ENCODE measurements at places on chromosomes 13 and 19.

- no peak for DNase-seq
Observed at GRCh38 chr13:48586591-48587103, 53.8 kb upstream of the RCBTB2 start.

DNA sequence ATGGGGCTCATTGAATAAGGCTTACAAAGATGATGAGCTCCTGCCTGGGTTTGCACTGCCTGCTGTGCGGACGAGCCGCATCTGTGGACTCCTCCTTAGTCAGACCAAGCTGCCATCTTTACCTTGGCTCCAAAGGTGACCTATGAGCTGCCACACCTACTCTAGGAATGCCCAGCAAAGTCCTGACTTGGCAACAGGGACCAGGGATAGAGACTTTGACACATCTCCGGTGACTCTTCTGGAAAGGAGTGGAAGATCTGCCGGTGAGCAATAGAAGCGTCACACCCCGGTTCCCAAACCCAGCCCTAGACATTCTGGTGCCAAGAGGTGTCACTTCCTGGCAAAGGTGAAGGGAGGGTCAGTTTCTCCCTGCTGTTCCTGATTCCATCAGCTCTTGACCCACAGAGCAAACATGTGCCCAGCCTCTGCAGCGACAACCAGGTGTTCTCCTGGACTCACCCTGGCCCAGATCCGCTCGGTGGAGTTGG, 50.2 kb upstream of the GTF3A start:
- no peak for DNase-seq

GRCh38 chr13:50484472-50485113, 358.9 kb downstream of the DLEU7 start:
- DNase-seq: no peak

DNA sequence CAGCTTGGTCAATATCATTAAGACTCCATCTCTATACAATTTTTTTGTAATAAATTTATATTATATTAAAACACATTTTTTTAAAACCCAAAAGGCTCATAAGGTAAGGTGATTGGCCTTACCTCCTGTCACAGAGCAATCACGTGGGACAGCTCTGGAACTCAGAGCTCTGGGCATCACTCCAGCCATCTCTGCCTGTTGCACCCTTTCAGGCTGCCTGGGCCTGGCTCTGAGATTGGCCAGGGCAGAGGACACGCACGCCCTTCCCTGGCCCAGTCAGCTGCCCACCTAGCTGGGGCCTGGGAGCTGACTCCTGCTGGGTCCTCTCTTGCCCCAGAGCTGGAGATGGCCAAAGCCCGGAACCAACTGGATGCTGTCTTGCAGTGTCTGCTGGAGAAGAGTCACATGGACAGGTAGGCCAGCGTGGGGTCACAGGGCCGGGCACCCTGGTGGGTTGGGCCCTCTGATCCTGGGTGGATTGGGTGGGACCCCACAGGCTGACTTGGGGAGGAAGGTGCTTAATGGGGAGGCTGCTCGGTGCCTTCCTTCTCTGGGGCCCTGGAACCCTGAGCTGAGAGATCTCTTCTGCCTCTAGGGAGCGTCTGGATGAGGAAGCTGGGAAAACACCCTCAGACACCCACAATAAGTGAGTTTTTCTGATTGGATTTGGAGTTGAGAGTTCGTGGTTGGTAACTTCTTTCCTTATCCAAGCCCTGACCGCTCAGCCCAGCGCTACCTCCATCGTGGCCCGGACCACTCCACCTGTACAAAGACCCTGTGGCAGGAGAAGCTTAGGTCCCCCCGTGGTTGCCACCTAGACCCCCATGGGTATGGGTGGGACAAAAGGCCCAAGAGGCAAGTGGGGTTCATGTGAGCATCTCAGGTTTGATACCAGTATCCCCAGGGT, 3.7 kb downstream of the LIN37 start:
- no peak for DNase-seq

- DNase-seq: no peak
Observed at GRCh38 chr13:35714121-35714520, 237.6 kb upstream of the MAB21L1 start.

- DNase-seq: no peak
Observed at GRCh38 chr19:22137791-22138190, 59.0 kb downstream of the ZNF676 start.

DNA sequence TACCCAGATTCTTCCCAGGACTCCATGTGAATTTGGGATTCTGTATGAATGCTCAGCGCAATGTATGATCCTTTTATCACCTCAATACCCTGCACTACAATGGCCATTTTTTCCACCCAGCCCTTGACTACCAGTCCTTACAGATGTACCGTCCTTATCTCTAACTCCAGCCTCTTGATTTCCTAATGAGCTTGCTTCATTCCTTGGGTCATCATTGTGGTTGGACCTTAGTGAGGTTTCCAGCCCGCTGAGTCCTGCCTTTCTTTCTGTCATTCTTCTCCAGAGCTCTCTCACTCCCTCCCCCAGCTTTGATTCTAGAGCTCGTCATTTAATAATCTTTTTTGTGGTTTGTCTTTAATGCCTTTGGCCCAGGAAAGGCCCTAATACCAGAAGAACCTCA, 438.5 kb downstream of the ZNF536 start:
- no peak for DNase-seq

DNA sequence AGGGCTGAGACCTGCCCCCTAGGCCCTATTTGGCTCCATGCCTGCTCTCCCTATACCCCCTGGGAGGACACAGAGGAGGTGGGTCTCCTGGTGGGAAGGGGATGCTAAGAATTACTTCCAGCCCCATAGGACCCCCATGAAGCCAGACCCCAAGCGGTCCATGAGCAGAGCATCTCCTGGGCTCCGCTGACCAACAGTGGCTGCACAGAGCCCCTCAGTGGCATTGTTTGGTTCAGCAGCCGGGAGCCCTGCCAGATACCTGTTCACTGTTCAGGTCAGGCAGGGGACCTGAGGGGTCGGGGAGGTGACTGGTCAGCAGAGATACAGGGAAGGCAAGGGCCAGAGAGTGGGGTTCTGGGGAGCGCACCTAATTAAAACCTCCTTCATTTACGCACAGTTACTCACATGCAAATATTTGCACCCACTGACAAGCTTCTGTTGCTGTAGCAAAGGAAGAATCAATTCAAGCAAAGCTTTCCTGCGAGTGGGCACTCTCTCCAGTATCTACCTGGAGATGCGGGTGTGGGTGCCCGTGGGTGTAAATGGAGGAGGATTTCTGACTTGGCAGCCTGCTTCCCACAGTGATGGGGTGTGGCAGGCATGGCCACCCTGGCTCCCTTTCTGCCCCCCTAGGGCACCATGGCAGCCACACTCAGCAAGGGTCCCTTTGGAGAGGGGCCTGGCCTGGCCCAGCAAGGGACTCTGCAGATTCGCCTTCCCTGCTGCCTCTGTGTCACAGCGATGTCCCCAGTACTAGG, 83.5 kb downstream of the CHST8 start:
- DNase-seq: no peak

- DNase-seq: no peak
Observed at GRCh38 chr13:110415669-110416068, 108.6 kb downstream of the COL4A2 start.

- DNase-seq: no peak
Observed at GRCh38 chr13:38687246-38688229, 661 bp downstream of the FREM2 start.

DNA sequence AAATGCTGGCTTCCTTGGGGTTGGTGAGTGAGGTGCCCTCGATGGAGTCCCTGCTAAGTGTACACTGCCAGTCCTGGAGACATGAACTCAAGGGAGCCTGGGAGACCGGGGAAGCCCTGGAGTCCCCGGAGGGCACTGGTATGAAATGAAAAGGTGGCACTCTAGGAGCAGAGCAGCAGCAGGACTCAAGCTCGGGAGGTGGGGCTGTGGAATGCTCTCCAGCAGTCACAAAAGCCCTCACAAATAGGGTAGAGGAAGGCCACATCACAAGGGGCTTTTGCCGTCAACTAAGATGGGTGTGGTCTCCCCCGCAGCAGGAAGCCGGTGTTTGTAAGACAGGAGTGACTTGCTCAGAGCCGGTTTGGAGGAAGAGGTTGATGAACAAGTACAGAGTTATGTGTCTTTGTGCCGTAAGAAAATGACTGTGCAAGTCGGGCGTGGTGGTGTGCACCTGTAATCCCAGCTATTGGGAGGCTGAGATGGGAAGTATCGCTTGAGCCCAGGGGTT, 19.3 kb downstream of the CCNE1 start:
- DNase-seq: no peak

DNA sequence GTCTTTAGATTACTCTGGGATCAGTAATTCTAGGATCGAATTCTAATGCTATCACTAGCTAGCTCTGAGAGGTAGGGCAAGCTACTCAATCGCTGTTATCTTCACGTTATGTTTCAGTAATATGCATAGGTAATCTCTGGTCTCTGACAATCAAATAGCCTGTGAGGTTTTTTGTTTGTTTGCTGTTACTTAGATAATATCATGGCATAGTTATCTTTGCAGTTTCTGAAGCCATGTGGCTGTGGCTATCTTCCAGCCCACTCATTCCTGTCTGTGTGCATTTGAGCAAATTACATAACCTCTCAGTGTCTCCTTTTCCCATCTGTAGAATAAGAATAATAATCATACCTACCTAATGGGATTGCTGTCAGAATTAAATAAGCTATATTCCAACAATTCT, 330.2 kb downstream of the PCDH9 start:
- DNase-seq: no peak

GRCh38 chr19:964761-965694, 19.1 kb upstream of the WDR18 start:
- DNase-seq: no peak

- DNase-seq: no peak
Observed at GRCh38 chr13:35566340-35566739, 89.9 kb upstream of the MAB21L1 start.

- no peak for DNase-seq
Observed at GRCh38 chr19:16566161-16566560, 6.1 kb downstream of the SLC35E1 start.

- DNase-seq: no peak
Observed at GRCh38 chr19:33578697-33579096, 43.1 kb upstream of the CHST8 start.

GRCh38 chr19:14112051-14112808, 5.3 kb downstream of the PRKACA start:
- no peak for DNase-seq

- no peak for DNase-seq
Observed at GRCh38 chr19:547117-547516, 3.3 kb downstream of the GZMM start.

- no peak for DNase-seq
Observed at GRCh38 chr13:70619936-70620335, 511.7 kb upstream of the KLHL1 start.

- DNase-seq: no peak
Observed at GRCh38 chr13:97567510-97568243, 133.7 kb downstream of the RAP2A start.
